ENCODE measurements at places on chromosomes 3 and 15.

DNA sequence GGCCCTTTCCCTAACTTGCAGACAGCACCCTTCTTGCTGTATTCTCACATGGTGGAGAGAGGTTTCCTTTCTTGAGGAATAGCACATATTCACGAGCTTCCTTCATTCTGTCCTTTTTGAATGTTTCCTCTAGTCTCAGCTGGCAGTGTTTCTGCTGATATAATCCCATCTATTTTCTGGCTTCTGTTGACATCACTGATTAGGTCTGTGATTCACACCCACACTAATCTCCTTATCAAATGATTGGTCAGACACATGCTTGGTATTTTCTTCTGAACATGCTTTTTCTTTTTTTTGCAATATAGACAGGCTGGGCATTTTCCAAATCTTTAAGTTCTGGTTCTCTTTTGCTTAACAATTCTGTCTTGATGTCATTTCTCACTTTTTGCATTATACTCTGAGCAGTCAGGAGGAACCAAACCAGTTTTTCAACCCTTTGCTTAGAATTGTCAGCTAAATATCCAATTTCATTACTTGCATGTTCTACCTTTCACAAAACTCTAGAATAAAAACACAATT is 65.4 kb downstream of the OXSM start:
- H3K27me3 ChIP-seq: no peaks in the 10 kb centered on the region
- DNase-seq: no peak
- H3K4me3 ChIP-seq: no peak overlapping the region
- H3K4me1 ChIP-seq: no peaks in the 10 kb centered on the region

GRCh38 chr3:71753701-71754609 is at the start of gene GPR27:
Gene GPR27, plus strand, starts transcription at chr3:71753855. Its CDS starts 195 bp downstream, at chr3:71754050.
- H3K36me3 ChIP-seq: no peaks in the 10 kb centered on the region
- DNase-seq: peak; percentile 51
- H3K4me1 ChIP-seq: no peaks in the 10 kb centered on the region
- no peak within 1 kb of the TSS for H3K27ac ChIP-seq
- H3K4me3 ChIP-seq: peak within 1 kb of the TSS; percentile 73
- peaks cover 9% of the 10 kb centered on the region for H3K27me3 ChIP-seq

DNA sequence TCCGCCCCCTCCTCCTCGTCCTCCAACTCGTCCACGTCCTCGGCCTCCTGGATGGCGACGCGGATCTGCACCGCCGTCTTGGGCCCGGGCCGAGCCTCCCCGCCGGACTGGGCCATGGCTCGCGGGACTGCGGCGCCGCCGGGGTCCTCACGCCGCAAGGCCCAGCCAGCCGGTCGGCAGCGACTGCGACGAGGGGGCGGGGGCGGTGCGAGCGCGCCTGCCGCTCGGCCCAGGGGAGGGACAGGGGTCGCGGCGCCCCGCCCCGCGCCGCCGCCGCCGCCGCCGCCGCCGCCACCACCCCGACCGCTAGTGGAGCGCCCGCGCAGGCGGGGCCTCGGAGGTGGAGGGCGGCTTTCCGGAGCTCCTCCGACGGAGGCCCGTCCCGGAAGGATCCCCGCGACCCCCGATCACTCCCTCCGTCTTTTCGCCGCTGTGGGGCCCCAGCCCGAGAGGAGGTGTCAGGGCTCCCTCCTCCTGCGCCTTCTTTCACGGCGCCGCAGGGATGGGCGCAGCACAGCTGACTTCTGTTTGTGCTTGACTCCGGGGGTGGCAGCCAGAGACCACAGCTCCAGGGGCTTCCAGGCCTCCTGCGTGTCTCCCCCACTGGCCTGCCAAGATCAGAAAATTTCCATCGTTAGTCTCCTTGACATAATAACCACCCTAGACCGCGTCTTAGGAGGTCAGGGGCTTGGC is at the start of gene LARP6:
LARP6 (minus strand) TSS at position 185 of the 693 bp plus-strand sequence; CDS start at position 116, 69 bp downstream.
- peaks cover 6% of the 10 kb centered on the region for H3K27me3 ChIP-seq
- H3K4me3 ChIP-seq: peak within 1 kb of the TSS; percentile 76
- peak; percentile 50 for DNase-seq
- peaks cover 11% of the 10 kb centered on the region for H3K4me1 ChIP-seq

- no peak for DNase-seq
- H3K27ac ChIP-seq: no peak overlapping the region
- no peaks in the 10 kb centered on the region for H3K4me1 ChIP-seq
These were observed 4.1 kb downstream of the ADCY5 start for GRCh38 chr3:123444744-123445143.

GRCh38 chr15:95556225-95556624 is 774.3 kb upstream of the NR2F2 start:
- H3K36me3 ChIP-seq: no peaks in the 10 kb centered on the region
- DNase-seq: no peak
- H3K27me3 ChIP-seq: peaks cover 21% of the 10 kb centered on the region
- no peaks in the 10 kb centered on the region for H3K4me1 ChIP-seq
- H3K27ac ChIP-seq: no peak overlapping the region
- H3K4me3 ChIP-seq: no peak overlapping the region

DNA sequence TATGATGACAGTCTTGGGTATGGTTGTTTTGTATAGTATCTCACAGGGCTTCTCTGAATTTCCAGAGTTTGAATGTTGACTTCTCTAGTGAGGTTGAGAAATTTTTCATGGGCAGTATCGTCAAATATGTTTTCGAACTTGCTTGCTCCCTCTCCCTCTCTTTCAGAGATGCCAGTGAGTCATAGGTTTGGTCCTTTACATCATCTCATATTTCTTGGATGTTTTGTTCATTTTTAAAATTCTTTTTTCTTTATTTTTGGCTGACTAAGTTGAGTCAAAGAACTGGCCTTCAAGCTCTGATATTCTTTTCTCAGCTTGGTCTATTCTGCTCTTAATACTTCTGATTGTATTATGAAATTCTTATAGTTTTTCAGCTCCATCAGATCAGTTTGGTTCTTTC is 282.3 kb upstream of the NECTIN3 start:
- H3K36me3 ChIP-seq: no peaks in the 10 kb centered on the region
- DNase-seq: no peak
- H3K27me3 ChIP-seq: no peaks in the 10 kb centered on the region
- H3K4me1 ChIP-seq: no peaks in the 10 kb centered on the region
- H3K27ac ChIP-seq: no peak overlapping the region

DNA sequence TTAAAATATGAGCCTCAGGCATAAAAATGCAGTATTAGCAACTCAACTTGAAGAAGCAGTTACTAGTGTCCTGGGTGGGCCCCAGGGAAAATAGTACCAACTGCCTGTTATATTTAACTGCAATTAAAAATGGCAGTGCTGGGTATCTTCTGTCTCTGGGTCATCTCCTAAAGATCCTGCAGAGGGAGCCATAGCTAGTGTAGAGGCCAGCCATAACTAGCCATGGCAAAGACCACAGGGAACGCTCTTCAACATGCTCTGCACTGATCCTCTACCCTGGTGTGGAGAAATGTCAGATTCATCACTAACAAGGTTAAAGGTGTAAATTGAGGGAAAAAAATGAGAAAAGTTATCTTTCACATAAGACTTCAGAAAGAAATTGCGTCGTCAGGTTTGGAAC is 181.3 kb downstream of the SNRPN start:
- no peaks in the 10 kb centered on the region for H3K4me1 ChIP-seq
- H3K36me3 ChIP-seq: no peaks in the 10 kb centered on the region
- no peak overlapping the region for H3K4me3 ChIP-seq
- no peak for DNase-seq
- H3K27me3 ChIP-seq: no peaks in the 10 kb centered on the region
- no peak overlapping the region for H3K27ac ChIP-seq

GRCh38 chr3:194386648-194387047 is 12.4 kb downstream of the GP5 start:
- no peaks in the 10 kb centered on the region for H3K4me1 ChIP-seq
- no peaks in the 10 kb centered on the region for H3K36me3 ChIP-seq
- no peak for DNase-seq
- H3K27me3 ChIP-seq: no peaks in the 10 kb centered on the region
- H3K27ac ChIP-seq: no peak overlapping the region
- H3K4me3 ChIP-seq: no peak overlapping the region

- no peak overlapping the region for H3K27ac ChIP-seq
- H3K36me3 ChIP-seq: no peaks in the 10 kb centered on the region
- H3K27me3 ChIP-seq: no peaks in the 10 kb centered on the region
These were observed 342.9 kb upstream of the DPH6 start for GRCh38 chr15:35888815-35889214.

DNA sequence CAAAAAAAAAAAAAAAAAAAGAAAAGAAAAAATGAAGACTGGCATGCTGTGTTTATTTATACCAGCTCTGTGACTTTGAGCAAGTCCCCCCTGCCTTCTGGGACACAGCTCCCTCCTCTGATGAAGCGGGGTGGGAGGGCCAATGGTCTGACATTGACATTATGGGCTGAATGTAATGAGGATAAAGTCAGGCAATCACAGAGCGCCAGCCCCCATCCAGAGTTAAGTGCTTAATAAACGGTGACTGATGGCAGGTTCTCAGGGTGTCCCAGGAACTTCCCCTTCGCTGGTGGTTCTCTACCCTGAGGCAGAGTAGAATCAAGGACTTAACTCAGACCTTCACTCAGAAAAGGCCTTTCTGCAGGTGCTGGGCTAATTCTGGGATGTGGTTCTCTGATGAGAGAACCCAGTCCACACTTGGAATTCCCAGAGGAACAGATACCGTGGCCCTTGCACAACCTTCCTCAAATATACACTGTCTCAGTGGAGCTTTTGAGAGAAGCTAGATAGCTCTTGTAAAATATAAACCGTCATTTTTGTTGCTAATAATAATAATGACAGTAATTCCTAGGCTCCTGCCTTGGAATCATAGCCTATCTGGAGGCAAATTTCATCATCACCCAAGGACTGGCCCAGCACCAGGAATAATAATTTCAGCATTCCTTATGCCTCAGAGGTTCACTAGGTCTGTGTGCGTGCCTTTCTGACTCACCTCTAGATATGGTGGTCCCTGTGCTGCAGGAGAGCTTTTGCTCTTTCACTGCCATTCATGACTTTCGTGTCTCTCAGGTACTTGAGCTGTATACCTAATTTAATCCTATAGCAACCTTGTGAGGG is 115.8 kb downstream of the RPLP1 start:
- DNase-seq: no peak
- no peak overlapping the region for H3K27ac ChIP-seq
- no peaks in the 10 kb centered on the region for H3K36me3 ChIP-seq
- H3K4me3 ChIP-seq: no peak overlapping the region

DNA sequence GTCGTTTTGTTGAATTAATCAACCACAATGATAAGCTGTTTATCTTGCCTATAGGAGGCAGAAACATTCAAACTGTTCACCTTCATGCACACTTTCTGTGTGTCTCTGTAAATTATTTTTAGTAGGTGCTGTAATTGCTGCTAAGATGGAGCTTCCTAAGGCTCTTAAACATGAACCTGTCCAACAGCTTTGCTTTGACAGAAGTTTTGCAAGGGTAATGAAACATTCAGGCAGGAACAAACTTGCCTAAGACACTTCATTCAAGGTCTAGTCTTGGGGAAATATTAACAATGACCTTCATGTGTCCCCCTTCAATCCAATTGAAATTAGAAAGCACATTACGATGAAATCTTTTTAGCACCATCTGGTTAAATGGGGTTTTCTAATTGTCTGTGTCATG is 156.1 kb downstream of the DIPK2A start:
- no peaks in the 10 kb centered on the region for H3K27me3 ChIP-seq
- no peak overlapping the region for H3K27ac ChIP-seq

DNA sequence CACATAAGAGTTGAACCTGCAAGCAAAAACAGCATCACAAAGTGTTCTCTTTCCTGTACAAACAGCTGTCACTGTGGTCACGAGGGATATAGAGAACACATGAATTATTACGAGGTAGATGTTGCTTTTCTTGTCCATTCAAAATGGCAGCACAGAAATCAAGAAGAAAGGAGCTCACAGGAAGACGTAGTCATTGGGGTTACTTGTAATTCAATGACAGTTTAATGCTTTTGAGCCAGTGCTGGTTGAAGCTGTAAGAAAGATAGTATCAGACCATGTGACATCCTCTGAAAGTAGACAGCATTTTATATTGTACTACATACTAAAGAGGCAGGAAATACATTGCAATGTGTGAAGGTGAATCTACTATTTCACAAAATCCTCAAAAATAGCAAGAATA is 140.4 kb downstream of the ABI3BP start:
- no peak overlapping the region for H3K27ac ChIP-seq
- DNase-seq: peak; percentile 78
- no peaks in the 10 kb centered on the region for H3K36me3 ChIP-seq
- H3K27me3 ChIP-seq: no peaks in the 10 kb centered on the region

- no peaks in the 10 kb centered on the region for H3K4me1 ChIP-seq
- peaks cover 12% of the 10 kb centered on the region for H3K36me3 ChIP-seq
- no peaks in the 10 kb centered on the region for H3K27me3 ChIP-seq
- DNase-seq: no peak
- no peak overlapping the region for H3K27ac ChIP-seq
- no peak overlapping the region for H3K4me3 ChIP-seq
These were observed 49.0 kb upstream of the FURIN start for GRCh38 chr15:90819390-90819789.

- H3K36me3 ChIP-seq: no peaks in the 10 kb centered on the region
- H3K27me3 ChIP-seq: no peaks in the 10 kb centered on the region
- DNase-seq: no peak
- H3K4me3 ChIP-seq: no peak overlapping the region
- H3K4me1 ChIP-seq: no peaks in the 10 kb centered on the region
These were observed 229.7 kb upstream of the ICE2 start for GRCh38 chr15:60708684-60709083.

DNA sequence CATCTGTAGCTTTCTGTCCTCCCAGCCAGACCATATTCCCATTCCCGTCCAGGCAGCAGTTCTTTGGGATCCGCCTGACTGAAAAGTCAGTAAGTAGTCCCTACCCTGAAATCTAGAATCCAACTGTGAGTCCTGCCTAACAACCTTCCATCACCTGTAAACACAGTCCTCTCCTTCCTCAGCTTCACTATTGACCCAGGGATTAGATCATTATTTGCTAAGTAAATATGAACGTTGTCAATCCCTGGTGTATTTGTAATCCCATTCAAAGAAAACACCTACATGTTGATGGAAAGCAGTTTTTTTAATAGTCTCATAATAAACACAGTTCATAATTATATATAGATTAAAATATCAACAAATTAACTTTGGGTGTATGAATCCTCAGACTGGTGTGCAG is 732 bp downstream of the SAXO2 start:
- no peaks in the 10 kb centered on the region for H3K27me3 ChIP-seq
- H3K27ac ChIP-seq: no peak overlapping the region
- peaks cover 9% of the 10 kb centered on the region for H3K4me1 ChIP-seq
- DNase-seq: no peak
- peaks cover 8% of the 10 kb centered on the region for H3K36me3 ChIP-seq
- H3K4me3 ChIP-seq: no peak overlapping the region

GRCh38 chr3:128215800-128216495 is 62.7 kb downstream of the EEFSEC start:
- no peak for DNase-seq
- no peak overlapping the region for H3K27ac ChIP-seq
- H3K4me3 ChIP-seq: no peak overlapping the region
- no peaks in the 10 kb centered on the region for H3K4me1 ChIP-seq
- H3K27me3 ChIP-seq: no peaks in the 10 kb centered on the region

GRCh38 chr3:37731895-37732294 is 129.8 kb upstream of the CTDSPL start:
- no peak overlapping the region for H3K4me3 ChIP-seq
- peaks cover 3% of the 10 kb centered on the region for H3K4me1 ChIP-seq
- H3K36me3 ChIP-seq: peaks cover 20% of the 10 kb centered on the region
- no peak for DNase-seq
- H3K27ac ChIP-seq: no peak overlapping the region

GRCh38 chr3:40097131-40098117 is 212.1 kb upstream of the EIF1B start:
- no peaks in the 10 kb centered on the region for H3K27me3 ChIP-seq
- no peaks in the 10 kb centered on the region for H3K36me3 ChIP-seq
- no peak overlapping the region for H3K4me3 ChIP-seq
- H3K4me1 ChIP-seq: no peaks in the 10 kb centered on the region

All from common myeloid progenitor, CD34-positive (primary cell).